ENCODE measurements at places on chromosomes 5 and 9.
A peak's percentile ranks its signal among the peaks of the same experiment; 100 is the strongest.

GRCh38 chr9:32581512-32582143, 8.7 kb upstream of the NDUFB6 start:
- DNase-seq, result peak; percentile 76

DNA sequence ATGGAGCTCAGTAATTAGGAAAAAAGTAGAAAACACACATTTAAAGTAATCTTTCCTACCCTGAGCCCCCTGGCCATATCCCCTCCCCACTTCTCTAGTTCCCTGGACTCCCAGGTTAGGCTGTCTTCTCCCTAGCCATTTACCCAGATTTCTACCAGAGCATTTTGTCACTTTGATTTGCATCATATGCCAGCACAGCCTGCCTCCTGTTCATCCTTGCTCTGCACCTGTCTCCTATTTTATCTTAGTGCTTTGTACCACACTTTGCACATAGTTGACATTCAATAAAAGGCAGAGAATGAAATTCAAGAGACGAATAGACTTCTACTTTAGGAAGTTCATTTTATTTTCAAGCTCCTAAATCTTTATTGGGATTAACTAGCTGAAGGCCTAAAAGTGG, 344.5 kb downstream of the EBF1 start:
- DNase-seq, result no peak

GRCh38 chr5:171249460-171249859, 59.6 kb upstream of the TLX3 start:
- no peak for DNase-seq

DNA sequence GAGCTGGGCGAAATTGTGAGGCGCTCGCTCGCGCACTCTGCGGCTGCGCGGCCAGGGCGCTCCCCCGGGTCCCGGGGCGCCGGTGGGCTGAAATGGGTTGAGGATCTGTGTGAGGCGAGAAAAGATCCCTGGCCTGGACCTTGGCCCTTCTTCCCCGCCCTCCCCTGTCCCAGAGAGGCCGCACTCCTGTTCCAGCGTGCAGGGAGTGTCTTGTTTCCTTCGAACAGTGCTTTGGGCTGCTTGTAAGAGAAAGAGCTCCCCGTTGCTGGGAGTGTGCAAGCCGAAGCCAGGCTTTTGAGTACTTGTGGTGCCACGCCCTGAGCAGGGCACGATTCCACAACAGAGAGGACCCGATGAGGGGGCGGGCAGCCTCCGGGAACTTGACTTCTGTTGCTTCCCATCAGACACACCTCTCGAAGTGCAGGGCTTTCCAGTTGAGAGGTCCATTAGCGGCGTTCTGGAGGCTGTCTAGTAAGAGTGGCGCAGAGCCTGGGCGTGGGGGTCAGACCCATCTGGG, 535 bp downstream of the DOLPP1 start:
- no peak for DNase-seq

DNA sequence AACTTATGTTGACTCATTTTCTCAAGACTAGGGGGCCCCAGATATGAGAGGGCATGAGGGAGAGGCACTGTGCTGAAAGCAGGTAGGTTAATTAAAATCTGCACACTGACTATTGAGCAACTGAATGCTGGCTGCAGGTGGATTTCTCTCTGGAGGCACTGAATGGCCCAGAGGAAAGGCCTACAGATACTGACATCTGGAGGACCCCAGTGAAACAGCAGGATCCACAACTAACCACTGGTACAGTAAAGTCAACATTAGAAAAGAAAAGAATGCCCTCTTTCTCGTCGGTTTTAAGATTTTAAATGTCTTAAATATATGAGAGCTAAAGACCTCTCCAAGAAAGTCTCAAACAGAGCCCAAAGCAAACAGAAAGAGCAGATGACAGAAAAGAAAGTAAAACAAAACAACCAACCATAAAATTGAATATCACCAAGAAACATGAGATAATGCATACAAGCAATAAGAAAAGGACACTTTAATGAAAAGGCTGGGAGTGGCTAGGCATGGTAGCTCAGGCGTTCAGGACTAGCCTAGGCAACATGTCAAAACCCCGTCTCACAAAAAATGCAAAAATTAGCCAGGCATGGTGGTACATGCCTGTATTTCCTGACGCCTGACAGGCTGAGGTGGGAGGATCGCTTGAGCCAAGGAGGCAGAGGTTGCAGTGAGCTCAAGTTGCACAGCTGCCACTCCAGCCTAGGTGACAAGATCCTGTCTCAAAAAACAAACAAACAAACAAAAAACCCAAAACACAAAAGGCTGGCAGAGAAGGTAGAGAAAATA, 43.3 kb downstream of the PUM3 start:
- no peak for DNase-seq

- DNase-seq, result no peak
Measured at GRCh38 chr5:69517763-69518212, 25.2 kb downstream of the OCLN start.

DNA sequence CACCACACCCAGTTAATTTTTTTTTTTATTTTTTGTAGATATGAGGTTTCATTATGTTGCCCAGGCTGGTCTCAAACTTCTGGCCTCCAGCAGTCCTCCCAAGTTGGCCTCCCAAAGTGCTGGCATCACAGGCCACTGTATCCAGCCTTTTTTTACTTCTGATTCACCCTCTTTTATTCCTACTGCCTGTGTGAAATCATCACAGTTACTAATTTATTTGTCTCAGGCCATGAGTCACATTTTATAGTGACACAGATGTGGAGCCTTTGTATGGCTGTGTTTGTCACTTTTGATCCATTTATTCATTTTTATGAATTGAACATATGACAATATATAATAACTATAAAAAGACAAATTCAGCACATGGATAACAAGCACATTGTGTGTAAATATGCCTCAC, 67.1 kb upstream of the SNX2 start:
- no peak for DNase-seq

DNA sequence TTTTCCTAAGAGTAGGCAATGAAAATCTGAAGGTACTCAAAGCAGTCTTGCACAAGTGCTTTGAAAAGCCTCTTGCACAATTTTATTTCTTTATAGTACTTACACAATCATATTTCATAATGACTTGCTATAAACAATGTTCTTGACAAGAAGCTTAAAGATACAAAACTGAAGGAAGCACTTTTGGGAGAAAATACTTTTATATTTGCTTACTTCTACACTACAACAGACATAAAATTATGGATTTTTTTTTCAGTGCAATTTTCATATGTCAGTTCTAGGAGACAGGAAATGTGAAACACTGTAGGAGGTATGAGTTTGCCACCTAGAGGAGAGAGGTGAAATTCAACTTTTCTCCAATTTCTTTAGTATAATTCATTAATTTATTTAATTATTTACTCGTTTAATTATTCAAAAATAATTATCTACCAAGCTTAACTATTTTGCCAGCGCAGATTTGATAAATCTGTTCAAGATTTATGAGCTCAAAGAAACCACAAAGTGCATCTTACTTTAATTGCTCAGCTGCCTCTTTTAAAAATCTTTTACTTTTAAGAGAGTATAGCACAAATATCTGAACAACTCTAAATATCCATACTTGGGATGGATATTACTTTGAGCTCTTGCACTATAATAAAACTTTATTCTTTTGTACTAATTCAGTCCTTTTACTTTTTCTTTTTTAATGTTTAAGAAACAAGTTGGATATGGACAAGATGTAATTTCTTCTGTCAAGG, 29.0 kb upstream of the CDKN2B start:
- no peak for DNase-seq

- DNase-seq, result no peak
Measured at GRCh38 chr9:35727676-35728040, 4.3 kb downstream of the TLN1 start.

GRCh38 chr5:146690880-146691355, 174.9 kb upstream of the GPR151 start:
- DNase-seq, result no peak

DNA sequence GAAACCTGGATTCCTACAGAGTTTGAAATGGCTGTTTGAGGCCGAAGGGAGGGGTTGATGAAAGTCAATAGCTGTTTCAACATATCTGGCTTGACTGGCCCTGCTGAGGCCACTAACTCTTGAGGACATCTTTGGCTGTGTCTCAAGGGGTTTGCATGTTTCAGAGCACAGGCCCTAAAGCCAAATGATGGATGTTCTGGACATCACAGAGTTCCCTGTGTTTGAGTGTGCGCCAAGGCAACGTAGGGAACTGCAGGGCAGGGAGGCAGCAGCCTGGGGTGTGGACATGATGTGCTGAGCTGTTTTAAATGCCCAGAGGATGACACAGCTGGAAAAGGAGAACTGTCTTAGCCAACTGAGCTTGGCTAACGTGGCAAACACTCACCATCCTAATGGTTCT, 89.6 kb downstream of the RAPGEF1 start:
- DNase-seq, result no peak

DNA sequence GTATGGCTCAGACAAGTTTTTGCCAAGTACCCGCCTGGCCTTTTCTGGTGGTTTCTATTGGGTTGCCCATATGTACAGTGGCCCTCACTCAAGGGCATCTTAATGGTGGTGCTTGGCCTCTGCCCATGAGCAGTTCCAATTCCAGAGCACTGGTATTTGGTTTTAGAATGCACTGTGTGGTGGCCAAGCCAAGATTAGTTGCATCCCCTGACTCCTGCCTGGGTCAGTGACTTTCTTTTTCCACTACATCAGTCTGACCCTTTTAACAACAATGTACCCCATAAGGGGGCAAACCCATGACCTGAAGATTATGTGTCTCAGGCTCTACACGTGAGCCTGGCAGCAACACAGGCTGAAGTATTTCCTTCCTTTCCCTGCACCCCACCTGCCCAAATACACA, 34.2 kb downstream of the NPR3 start:
- DNase-seq, result no peak

- DNase-seq, result no peak
Measured at GRCh38 chr5:175853573-175854230, 17.7 kb upstream of the CPLX2 start.

DNA sequence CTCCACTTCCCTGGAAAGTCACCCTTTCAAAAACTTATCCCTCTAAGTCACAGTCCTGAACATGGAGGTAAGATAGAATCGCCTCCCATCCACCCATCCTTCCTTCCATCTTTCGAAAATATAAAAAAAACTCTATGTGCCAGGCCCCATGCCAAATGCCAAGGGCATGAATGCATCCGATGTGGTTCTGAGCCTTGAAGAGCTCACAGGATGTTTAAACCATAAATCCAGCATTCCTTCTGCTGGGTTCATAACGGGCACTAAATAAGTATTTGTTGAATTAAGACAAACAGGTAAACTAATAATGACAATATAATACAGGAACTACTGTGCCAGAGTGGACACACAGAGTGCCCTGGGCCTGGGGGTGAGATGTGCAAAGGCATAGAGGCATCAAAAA, 147.3 kb downstream of the TTLL11 start:
- no peak for DNase-seq

DNA sequence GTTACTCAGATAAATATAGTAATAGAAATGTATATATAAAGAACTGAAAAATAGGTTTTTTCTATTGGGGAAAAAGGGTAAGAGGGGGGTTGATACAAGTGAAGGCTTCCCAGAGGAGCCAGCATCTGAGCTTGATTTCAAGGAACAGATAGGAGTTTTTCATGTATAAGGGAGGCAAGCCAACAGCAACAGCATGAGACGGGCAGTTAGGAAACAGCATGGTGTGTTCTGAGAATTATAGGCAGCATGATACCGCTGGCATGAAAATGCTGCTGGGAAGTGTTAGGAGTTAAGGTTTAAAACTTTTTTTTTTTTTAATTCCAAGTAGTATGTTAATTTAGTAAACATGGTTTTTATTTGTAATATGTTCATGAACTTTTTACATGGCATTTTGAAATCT, 9.7 kb downstream of the CDC37L1 start:
- DNase-seq, result no peak

GRCh38 chr9:115182264-115182663, 64.3 kb upstream of the TNC start:
- DNase-seq, result no peak

DNA sequence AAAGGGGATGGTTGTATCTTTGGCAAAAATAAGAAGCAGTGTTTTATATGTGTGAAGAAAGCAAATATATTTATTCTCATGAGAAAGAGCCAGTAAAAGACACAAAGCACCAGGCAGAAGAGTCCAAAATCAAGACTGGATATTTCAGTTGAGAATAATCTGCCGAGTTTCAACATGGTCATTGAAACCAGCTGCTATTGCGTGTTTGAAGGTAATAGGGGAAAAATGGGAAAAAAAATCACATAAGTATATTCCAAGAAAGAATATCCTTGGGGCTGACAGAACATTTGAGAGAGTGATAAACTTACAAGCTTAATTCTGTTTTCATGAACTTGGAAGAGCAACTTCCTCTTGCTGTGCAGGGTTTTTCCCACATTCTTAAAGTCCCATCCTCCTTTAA, 79.9 kb downstream of the ISOC1 start:
- no peak for DNase-seq

- no peak for DNase-seq
Measured at GRCh38 chr5:158164296-158165047, 305.5 kb upstream of the CLINT1 start.

GRCh38 chr9:82209797-82210470, 221.4 kb downstream of the SPATA31D1 start:
- DNase-seq, result no peak

DNA sequence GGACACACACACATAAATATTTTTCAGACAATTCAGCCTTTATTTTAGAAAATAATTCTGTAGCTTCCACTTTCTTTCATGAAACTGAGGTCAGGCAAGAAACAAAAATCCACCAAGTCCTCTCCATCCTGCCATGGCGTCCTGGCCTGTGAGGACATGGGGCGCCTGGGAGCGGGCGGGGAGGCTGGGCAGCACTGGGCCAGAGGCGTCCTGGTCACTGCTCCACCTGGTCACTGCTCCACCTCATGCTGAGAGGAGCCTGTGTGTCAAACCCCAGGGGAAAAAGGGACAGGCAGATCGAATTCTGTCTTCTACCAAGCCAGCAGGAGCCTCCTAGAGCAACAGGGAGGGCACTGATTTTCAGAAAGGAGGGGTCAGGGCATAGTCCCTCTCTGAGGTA, 12.1 kb downstream of the MGAT1 start:
- no peak for DNase-seq

DNA sequence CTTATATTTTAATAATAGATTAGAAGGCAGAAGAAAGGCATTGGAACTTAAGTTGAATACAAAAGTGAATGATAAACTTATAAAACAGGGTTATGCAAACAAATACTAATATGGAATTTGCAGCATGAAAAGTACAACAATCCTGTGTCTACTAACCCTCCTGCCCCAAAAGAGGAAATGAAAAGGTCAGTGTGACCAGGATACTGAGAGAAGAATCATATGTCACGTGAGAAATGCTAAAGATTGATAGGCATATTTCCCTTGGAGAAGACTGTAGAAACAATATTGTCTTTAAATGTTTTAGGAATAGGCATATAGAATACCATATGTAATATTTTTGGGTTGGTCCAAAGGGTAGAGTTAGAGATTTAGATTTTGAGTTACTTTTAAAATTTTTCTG, 3.8 kb downstream of the WDR36 start:
- no peak for DNase-seq

- no peak for DNase-seq
Measured at GRCh38 chr9:6944093-6944551, 186.3 kb downstream of the KDM4C start.

Data from spinal cord (tissue), 10 donors.